NCI-H1930 (cell line): ENCODE measurements at places on chromosomes 11 and 22.
A peak's percentile ranks its signal among the peaks of the same experiment; 100 is the strongest.

- no peak for DNase-seq
These were observed 52.2 kb downstream of the PRDM10 start for GRCh38 chr11:129950101-129951091.

- DNase-seq: no peak
These were observed 1.9 kb downstream of the C11orf71 start for GRCh38 chr11:114398303-114398920.

GRCh38 chr22:20890975-20891374 lies 26.2 kb upstream of the CRKL start:
- DNase-seq: no peak

DNA sequence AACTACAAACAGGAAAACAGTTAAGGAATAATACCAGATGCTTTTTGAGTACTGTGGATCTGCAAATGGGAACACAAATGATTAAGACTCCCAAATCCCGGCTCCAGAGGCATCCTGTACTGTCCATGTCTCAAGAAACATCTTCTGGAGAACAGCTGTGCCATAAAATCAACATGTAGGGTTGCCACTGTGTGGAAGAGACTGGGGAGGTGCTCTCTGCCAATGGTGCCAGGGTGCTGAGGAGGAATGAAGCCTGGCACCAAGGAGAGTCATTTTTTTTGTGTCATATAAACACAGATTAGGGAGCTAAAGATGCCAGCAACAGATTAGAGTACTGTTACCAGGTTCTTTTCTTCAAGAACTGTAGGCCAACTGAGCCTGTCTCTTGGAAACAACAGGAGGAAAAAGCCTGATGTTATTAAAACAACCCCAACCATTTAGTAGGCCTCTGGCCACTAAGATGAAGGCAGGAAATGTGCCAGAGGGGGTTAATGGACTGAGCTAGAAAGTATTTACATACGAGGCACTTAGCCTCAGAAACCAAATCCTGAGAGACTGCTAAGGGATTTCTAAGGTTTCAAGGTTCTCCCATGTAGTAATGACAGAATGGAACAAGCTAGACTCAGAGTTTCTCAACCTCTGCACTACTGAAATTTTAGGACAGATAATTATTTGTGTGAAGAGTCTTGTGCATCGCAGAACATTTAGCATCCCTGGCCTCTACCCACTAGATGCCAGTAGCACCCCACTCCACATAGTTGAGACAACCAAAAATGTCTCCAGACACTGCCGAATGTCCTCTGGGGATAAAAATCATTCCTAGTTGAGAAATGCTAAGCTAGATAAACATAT lies 54.6 kb upstream of the CHRM4 start:
- no peak for DNase-seq

- no peak for DNase-seq
These were observed 1480.0 kb downstream of the TBC1D22A start for GRCh38 chr22:48242461-48242864.

- no peak for DNase-seq
These were observed 119.7 kb upstream of the CD82 start for GRCh38 chr11:44445500-44446365.

- peak; percentile 49 for DNase-seq
These were observed at the start of gene MIAT for GRCh38 chr22:26656891-26657851. MIAT (plus strand) TSS chr22:26657588.

- no peak for DNase-seq
These were observed 15.1 kb upstream of the AIFM3 start for GRCh38 chr22:20951932-20952380.

DNA sequence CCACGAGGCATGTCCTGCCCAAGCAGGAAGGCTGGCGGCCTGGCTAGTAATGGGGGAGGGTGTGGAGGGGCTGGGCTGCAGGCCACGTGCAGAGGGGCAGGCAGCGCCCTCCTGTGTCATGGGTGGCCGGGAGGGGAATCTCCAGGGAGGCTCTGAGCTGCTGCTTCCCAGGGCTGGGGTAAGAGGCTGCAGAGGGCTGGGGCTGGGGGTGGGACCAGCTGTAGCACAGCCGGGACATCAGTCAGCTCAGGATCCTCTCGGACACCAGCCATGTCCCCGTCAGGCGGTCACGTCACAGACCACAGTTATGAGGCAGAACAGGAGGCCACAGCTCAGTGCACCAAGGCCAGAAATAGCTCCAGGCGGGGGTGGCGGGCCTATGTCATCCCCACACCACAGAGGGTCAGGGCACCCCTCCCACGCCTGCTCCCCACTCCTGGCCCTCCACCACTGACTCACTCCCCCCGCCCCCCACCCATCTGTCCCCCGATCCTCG lies 21.1 kb downstream of the RTN4R start:
- DNase-seq: no peak

DNA sequence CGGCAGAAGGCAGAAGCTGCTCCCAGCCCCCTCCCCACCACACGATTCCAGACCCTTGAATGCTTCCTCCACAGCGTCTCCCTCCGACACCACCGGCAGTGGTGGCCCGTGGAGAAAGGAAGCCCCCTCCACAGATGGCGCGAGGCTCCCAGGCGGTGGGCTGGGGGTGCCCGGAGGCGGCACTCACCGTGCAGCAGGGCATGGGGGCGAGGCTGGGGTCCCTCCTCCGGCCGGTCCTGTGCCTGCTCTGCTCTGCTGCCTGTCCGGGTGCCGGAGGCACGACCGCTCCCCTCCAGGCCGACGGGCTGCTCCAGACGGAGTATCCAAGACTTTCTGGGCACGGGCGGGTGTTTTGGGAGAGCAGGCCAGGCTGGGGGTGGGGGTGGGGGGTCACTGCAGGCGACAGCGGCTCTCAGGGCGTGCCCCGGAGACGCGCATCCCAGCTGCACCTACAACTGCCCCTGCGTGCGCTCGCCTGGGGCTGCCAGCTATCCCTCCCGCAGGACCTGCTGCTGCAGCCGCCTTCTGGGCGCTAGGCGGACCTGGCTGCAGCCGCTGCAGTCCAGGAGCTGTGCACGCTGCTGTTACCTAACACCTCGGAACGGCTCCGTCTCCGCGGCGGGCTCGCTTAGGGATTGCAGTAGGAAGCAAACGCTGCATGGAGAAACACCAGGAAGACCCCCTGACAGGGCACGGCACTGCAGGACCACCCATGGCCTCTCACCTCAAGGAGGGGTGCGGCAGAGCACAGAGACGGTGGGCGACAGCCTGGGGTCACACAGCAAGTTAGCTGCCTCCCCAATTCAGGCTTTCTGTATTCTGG lies 15.2 kb downstream of the MRGPRG start:
- peak; percentile 21 for DNase-seq

GRCh38 chr11:96194581-96195374 lies 148.2 kb downstream of the MAML2 start:
- no peak for DNase-seq

DNA sequence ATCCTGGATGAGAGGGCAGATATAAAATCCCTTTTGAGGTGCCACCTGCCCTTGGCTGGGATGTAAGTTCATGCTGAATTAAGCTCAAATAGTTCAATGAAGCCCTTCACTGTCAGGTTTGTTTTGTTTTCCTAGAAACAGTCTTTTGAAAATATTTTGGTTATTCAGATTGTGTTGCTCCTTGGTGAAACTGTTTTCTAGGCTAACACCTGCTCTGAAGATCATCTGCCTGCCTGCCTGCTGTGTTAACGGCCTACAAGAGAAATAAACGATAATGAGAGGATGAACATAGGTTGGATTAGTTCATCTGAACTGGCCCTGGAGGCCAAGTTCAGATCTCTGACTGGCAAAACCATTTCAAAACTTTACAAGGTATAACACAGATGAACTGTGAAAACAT lies 67.4 kb downstream of the ZBTB44 start:
- DNase-seq: no peak

DNA sequence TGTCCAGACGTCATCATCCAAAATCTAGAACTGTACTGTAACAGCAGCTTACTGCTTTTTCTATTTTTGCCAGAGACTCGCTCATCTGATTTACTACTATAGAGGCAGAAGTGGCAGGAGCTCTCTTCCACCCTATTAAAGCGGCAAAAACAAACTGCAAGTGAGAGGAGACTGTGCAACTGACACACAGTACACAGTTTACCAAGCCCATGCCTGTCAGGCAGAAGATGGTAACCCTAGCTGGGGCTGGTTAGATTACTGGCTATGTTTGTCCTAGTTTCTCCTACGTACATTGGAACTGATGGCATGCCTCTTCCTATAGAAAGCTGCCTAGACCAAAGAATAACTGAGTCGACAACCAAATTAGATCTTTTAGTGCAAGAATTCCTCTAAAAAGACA lies 51.8 kb downstream of the CELF1 start:
- no peak for DNase-seq

DNA sequence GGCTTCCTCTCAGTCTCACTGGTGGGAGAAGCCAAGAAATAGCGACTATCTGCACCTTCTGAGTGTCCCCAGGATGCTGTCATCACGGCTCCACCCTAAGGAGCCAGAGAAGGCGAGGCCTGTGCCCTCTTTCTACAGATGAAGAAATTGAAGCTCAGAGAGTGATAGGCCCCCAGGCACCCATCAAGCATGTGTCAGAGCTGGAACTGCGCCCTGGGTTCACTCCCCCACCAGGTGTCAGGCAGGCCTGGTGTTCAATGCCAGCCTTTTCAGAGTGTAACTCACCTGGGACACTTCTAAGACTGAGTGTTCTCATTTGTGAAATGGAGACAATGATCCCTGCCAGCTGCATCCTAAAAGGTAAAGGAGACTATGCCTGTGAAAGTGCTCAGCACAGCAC lies 127.3 kb upstream of the SEZ6L start:
- DNase-seq: no peak

DNA sequence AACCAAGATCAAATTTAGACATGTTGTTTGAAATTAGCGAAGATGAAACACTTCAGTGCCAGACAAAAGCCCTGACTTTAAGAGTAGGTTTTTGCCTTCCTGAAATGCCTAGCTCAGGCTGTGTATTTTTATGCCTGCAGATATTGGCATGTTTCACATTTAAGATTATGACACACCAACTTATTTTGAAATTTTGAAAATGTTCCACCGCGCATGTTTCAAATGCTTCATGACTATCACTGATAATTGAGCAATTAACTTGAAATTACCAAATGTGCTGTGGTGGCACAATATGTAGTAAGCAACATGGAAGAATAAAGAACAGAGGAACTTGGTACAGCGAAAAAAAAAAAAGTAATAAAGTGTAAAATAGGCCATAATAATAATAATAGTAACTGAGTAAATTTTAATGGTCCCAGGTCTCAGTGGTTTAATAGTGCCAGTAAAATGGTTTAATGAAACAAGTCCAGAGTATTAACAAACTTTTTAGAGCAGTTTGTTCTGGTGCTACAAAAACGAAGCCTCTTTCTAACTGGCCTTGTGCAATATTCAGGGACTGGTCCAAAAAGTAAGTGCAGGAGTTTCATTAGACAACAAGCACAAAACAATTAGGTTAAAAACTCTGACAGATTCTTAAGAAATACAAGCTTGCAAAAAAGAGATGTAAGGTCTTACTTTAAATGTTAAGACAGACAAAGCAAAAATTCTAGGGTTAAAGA lies 112.5 kb upstream of the SOX6 start:
- DNase-seq: no peak

GRCh38 chr22:42271906-42272305 lies 1.5 kb upstream of the TCF20 start:
- DNase-seq: no peak

DNA sequence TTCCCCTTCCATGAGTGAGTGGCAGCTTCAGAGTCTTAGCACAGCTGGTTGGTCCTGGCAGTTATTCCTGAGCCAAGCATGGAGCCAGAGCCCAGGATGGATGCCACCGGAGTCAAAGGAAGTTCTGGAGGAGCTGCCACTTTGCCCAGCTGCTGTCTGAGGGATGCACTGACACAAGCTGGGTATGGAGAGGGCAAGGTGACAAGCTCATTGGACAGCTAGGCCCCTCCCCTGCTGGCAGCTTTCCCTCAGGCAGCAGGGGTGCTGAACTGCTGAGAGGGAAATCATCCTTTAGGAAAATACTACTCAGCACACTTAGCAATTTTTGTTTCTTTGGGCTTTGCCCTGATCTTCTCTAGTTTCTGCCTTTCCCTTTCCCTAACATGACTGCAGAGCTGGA lies 99.3 kb upstream of the SESN3 start:
- DNase-seq: no peak

GRCh38 chr11:2837651-2838050 lies 47.9 kb downstream of the CDKN1C start:
- DNase-seq: no peak

- no peak for DNase-seq
These were observed 1.8 kb upstream of the GAL start for GRCh38 chr11:68682531-68682961.

DNA sequence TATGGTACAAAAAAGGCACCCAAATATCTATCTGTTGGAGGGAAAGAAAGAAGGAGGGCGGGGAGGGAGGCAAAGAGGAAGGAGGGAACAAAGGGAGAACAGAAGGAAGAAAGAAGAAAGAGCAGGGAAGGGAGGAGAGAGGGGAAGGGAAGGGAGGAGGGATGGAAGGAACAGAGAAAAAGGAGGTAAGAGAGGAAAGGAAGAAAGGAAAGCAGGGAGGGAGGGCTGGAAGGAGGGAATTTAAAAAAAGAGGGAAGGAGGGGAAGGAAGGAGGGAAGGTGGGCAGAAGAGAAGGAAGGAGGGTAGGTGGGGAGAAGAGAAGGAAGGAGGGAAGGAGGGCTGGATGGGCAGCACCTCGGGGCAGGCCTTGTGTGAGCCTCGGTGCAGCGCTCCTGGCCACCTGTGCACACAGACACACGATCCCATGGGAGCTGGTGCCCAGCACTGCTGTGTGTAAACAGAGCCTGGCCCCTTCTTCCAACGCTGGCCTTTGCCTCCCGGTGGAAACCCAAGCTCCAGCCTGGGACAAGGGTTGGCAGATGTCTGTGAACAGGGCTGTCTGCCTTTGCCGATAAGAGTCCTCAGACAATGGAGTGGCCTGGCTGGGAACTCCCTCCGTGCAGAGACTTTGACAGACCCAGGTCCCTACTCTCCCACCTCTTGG lies 23.2 kb downstream of the SMIM38 start:
- no peak for DNase-seq

- DNase-seq: no peak
These were observed 2.6 kb downstream of the HBE1 start for GRCh38 chr11:5267033-5267563.

DNA sequence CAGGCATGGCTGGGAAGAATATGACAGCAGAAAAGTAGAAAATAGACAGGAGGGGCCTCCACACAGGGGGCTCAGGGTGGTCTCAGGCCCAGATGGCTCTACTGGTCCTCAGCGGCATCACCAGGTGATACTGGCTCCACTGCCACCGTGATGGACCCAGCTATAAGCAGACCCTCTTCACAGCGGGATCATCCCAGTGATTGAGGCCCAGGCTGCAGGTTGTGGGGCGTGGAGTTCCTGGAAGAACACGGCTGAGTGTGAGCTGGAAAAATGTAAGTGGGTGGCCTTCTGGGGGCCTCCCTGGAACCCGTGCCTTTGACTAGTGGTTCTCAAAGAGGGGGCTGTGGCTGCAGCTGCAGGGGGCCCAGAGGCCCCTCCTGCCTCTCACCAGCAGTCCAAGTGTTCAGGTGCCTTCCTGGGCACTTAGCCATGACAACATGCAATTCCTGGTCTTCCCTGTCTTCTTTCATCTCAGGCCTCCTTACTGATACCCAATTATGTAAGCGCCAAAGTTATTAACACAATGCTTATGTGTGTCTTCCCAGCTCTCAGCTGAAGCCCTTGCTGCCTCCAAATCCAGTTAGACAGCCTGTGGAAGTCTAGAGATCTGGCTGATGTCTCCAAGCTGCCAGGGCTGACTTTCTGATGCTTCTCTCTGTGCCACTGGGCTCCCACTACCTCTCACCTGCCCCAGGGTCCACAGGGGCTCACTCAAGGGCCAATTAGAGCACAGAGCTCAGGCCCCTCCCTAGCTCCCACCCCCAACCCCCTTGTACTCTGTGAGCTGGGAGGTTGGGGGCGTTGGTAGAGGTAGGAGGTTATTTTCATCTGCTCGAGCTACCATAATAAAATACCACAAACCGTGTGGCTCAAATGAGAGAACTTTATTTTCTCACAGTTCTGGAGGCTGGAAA lies 110.1 kb upstream of the LMO1 start:
- DNase-seq: no peak

GRCh38 chr11:11481371-11481770 lies 128.3 kb upstream of the CSNK2A3 start:
- DNase-seq: no peak
